ENCODE measurements at places on chromosomes 3 and 15.

DNA sequence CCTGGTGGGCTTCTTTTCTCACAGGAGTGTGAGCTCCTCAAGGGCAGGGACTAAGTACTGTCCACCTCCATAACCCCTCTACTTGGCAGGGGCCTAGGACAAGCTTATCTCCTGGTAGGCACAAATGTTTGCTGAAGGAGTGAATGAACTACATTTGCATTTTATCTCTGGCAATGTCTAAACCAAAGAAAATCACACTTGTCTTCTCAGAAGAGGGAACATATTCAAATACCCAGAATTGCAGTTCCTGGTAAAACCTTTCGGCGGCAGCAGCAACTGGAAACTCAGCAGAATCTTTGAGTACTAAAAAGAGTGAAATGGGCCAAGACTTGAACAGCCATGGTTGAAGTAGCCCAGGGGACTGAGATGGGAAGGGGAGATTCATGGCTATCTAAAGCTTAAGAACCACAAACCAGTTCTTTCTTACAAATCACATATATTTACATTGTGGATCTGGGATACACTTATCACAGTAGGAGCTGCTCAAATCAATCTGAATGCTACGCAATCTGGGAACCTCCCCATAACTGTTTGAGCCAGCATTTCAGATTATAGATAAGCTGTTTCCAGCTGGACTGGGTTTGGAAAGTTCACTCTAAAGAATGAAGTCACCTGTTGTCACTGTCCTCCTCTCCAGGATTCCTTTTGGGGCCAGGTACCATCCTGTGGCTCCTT is 18.7 kb upstream of the PTPN9 start:
- peak; percentile 18 for DNase-seq

- DNase-seq: no peak
Observed at GRCh38 chr3:197597335-197597734, 41.6 kb upstream of the BDH1 start.

DNA sequence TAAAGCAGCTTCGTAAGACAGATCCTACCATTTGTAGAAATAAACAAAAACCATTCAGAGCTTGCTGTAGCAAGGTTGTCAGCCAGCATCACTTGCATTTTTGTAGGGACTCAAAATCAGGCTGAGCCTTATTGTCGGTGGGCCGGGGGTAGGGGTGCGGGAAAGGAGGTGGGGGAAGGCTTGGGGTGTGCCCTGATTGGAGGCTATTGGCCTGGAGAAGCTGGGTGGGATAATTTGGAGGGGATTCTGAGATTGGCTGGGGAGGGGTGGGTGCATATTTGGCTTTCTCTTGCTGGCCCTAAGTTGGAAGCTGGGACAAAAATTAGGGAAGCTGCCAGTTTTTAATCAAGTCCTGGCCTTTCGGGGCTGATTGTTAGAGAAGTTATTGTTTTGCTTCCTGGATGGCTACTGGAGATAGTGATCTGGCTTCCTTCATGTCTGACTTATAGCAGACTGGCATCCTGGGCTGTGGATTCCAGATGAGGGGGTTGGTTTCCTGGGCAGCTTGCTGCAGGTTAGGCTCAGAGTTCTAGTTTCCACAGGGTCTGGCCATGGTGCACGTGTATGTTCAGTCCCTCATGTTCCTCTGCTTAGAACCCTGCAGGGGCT is 22.8 kb downstream of the STOML1 start:
- no peak for DNase-seq

- DNase-seq: no peak
Observed at GRCh38 chr15:20353966-20354883, 187.4 kb downstream of the GOLGA6L6 start.

DNA sequence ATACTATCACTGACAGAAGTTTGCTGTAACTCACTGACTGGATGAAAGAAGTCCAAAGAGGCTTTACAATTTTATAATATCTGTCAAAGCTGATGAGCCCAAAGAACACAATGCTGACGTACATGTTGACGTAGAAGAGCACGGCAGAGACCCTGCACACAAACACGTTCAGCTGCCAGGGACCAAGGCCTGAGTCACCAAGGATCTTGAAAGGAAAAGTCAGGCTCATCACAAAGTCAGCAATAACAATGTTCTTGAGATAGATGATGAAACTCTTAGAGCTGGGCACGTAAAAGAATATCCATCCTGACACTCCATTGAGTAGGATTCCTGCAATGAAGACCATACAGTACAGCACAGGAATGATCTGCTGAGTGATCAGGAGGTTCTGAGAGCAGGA is 10.9 kb upstream of the GPR171 start:
- DNase-seq: no peak

GRCh38 chr3:14297305-14297704 is 105.1 kb upstream of the SLC6A6 start:
- DNase-seq: no peak

All from T-helper 17 cell (primary cell).